Epithelial cell of prostate (primary cell): ENCODE measurements at places on chromosomes 13 and 19.

- DNase-seq, result no peak
These were observed 19.7 kb downstream of the CEACAM16 start for GRCh38 chr19:44718441-44719261.

- DNase-seq, result no peak
These were observed 40.3 kb upstream of the GARRE1 start for GRCh38 chr19:34214040-34214439.

DNA sequence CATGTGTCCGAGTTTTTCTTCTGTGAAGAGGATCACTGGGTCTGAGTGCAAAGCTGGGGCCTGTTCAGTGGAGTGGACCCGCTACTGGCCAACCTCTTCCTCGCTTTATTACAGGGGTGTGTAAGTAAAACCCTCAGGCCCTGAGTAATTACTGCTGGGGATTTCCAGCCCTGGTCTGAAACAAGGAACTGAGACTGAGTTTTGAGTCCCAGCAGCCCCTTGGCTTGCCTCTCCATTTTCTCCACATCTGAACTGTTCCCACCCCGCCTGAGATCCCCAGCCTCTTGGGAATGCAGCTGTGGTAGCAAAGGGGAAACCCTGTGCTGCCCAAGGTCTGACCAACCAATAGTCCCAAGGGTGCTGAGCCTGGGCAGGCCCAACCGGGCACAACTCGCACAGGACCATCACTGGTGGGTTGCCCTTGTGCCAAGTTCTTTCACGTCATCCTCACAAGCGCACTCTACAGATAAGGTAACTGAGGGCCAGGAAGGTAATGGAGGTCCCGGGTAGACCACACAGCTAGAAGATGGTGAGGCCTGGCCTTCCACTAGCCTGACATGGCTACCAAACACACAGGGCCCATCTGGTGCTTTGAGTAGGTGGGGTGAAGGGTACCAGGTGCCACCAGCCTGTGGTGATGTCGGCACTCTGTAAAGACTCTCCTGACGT is 13.7 kb upstream of the SLC35E1 start:
- DNase-seq, result no peak

DNA sequence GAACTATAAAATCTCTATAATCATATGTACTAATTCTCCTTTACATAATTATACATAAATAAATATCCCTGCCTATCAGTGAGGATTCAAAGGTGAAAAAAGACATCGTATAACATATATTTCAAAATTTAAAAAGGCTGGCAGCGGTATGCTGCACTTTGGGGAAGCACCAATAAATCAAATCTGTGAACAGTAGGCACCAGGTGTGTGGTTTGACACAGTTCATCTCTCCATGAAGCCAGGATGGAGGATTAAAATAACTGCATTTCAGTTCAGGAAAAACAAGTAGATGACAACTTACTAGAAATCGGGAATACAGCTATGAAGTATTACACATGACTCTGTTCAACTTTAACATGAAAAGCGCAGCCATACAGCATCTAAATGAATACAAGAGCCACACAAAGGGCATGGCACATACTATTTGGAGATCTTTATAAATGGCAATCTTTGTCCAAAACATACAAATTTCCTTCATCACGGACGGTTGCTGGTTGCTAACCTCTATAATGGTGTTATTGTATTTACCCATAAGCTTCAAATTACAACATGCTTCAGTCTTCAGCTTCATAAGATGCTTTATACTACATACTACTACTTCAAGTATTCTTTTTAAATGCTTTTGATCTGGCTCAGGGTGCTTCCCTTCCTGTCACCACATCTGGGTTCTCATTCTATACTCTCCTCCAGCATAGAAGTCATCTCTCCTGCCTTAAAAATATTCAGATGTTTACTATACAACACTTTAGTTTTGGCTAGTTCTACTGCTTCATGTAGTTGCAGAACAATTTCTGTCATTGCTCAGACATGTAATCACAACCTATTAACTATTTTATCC is 128.7 kb downstream of the KLF12 start:
- DNase-seq, result no peak

DNA sequence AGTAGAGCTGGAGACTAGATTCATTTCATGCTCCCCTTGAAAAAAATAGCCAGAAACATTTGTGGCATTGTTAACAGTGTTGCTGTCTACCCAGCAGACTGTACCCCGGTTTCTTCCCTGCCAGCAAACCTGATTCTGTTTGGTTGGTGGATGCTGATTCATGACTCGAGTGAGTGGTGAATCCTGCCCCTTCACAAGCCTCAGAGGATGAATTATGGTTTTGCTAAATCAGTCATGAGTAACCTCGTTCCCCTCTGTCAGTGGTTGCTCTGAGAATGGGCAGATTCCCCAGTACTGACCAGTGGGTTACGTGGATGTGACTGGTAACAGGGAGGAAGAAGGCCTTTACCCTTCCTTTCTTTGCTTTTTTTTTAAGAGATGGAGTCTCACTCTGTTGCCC is 10.1 kb downstream of the NLRP12 start:
- no peak for DNase-seq

GRCh38 chr13:44815623-44816022 is 173.6 kb downstream of the NUFIP1 start:
- peak; percentile 68 for DNase-seq

DNA sequence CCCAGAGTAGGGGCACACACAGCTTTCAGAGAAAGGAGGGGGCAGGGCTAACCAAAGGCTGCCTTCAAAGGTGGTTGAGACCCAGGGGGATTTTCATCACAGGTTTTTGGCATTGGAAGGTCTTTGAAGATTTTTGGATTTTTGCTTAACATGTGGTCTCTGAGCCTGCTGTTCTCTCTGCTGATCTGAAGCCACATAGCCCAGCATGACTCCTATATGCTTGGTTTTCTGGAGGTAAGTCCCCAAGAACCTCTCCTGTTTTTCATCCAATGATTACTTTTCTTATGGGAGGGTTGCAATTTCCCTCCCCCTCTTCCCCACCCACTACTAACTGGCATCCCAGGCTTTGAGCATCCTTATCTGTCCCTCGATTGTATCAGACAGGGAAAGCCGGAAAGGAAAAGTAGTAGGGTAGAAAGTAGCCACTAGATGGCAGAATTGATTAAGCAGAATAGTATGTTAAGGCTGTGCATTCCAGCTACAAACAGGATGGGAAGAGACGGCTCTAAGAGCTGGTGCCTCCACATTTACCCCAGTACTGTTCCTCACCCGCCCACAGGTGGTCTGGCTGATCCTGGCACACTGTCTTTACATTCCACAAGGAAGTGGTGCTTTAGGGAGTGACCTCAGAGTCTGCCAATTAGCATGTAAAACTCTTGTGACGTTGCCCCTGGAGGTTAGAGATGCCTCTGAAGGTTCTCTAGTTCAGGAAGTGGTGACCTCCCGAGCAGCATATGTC is 218.9 kb upstream of the EDNRB start:
- no peak for DNase-seq

- DNase-seq, result no peak
These were observed 6.6 kb upstream of the GADD45B start for GRCh38 chr19:2469102-2469914.

GRCh38 chr19:12090807-12091206 is 26.3 kb downstream of the ZNF844 start:
- no peak for DNase-seq

- DNase-seq, result no peak
These were observed 1078.7 kb upstream of the ATXN8OS start for GRCh38 chr13:69028936-69029335.

DNA sequence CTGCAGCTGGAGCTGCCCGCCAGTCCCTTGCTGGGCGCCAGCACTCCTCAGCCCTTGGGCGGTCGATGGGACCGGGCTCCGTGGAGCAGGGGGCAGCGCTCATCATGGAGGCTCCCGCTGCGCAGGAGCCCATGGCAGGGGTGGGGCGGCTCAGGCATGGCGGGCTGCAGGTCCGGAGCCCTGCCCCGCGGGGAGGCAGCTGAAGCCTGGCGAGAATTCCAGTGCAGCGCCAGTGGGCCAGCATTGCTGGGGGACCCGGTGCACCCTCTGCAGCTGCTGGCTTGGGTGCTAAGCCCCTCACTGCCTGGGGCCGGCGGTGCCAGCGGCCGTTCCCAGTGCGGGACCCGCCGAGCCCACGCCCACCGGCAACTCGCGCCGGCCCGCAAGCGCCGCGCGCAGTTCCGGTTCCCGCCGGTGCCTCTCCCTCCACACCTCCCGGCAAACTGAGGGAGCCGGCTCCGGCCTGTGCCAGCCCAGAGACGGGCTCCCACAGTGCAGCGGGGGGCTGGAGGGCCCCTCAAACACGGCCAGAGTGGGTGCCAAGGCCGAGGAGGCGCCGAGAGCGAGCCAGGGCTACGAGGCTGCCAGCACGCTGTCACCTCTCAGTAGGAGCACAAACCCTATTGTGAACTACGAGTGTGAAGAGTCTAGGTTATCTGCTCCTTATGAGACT is 687.1 kb downstream of the PCDH17 start:
- DNase-seq, result no peak

- no peak for DNase-seq
These were observed at the start of gene CCNA1 for GRCh38 chr13:36432106-36432544. Gene CCNA1, plus strand, starts transcription at chr13:36432495. Its CDS starts 562 bp downstream, at chr13:36433057.

DNA sequence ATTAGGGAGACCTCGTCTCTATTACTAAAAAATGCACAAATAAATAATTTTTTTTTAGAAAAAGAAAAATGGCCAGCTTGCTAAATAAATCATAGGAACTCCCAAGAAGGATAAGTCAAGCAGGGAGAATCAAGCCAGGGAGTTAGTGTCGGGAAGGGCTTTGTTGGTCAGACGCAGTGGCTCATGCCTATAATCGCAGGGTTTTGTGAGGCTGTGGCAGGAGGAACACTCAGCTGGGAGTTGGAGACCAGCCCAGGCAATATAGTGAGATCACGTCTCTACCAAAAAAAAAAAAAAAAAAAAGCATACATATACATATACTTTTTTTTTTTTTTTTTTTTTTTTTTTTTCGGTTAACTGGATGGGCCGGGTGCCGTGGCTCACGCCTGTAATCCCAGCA is 9.0 kb downstream of the NACC1 start:
- DNase-seq, result no peak

- no peak for DNase-seq
These were observed 125.8 kb upstream of the PCDH9 start for GRCh38 chr13:67355812-67356476.
